ENCODE measurements at places on chromosomes 2 and 18. TPM values are rescaled to one million over a fixed set of nuclear protein-coding genes. Genes with fewer than 3 reads are reported as not detected.

GRCh38 chr2:69278366-69278765 lies 108.7 kb downstream of the GFPT1 start:
- no peak for DNase-seq

DNA sequence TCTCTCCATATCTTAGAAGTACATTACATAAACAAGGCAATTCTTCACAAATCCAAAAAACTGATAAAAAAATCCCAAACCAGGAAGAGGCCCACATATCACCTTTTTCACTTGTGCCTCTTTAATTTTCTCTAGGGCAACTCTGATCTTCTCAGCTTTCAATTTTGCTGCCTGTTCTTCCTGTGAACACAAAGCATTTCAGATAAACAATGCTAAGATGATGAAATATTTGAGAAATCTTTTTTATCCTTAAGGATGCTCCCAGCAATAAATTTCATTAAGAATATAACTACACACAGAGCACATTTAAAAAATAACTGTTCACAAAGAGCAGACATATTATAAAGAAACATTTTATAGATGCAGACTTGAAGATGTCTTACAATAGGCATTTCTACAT lies 73.4 kb downstream of the RAPH1 start:
- DNase-seq, result no peak

DNA sequence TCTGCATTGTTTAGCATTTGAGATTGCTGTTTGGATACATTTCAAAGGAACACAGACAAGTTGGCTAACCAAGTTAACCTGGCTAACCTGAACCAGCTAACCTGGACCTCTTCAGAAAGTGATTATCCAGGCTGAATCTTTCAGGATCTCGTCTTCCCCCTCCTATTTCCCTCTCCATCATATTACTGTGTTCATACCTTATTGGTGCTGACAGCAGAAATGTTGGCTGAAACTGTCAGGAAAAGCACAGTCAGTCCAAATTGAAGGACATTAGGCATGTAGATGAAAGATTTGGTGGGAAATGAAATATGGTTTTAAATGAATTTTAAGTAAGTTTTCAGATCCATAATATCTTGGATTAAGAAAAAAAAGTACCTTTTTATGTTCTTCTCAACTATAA lies 92.5 kb upstream of the NEUROD1 start:
- no peak for DNase-seq

DNA sequence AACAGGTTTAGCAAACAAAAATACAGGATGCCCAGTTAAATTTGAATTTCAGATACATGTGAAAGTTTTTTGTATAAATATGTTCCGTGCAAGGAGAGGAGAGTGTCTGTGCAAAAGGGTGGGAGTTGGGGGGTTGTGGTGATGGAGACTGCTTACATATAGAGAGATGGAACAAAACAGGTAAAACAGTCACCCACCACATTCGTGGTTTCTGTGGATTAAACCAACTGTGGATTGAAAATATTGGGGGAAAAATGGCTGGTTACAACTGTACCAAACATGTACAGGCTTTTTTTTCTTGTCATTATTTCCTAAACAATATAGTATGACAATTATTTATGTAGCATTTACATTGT lies 245.7 kb downstream of the TNS1 start:
- DNase-seq, result no peak

DNA sequence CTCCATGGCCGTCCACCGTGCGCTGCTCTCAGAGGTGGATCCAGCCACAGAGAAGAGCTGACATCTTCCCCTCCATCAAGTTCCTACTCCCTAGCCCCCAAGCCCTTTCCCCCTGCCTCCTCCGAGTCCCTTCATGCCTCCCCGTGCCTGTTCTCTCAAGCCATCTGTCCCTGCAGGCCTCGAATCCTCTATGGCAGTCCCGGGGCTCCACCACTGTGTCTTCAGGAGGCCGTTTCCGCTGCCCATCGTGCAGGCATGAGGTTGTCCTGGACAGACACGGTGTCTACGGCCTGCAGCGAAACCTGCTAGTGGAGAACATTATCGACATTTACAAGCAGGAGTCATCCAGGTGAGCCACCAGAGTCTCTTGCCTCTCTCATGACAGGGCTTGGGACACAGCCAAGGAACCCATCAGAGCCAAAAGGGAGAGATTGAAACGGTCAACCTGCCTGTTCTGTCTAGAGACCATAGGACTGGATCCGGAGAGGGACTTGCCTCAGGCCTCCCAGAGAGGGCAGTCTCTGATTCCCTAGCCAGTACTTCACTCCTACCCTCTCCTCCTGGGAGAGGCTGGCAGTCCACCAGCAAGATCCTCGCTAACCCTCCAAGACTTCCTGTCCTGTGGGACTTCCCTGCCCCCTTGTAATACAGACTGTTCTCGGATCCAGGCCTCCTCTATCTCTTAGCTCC lies 9.7 kb downstream of the UCN start:
- DNase-seq, result no peak

GRCh38 chr18:51340332-51340731 lies 142.9 kb upstream of the MEX3C start:
- DNase-seq, result no peak

GRCh38 chr18:32621034-32621433 lies 150.4 kb upstream of the GAREM1 start:
- no peak for DNase-seq

DNA sequence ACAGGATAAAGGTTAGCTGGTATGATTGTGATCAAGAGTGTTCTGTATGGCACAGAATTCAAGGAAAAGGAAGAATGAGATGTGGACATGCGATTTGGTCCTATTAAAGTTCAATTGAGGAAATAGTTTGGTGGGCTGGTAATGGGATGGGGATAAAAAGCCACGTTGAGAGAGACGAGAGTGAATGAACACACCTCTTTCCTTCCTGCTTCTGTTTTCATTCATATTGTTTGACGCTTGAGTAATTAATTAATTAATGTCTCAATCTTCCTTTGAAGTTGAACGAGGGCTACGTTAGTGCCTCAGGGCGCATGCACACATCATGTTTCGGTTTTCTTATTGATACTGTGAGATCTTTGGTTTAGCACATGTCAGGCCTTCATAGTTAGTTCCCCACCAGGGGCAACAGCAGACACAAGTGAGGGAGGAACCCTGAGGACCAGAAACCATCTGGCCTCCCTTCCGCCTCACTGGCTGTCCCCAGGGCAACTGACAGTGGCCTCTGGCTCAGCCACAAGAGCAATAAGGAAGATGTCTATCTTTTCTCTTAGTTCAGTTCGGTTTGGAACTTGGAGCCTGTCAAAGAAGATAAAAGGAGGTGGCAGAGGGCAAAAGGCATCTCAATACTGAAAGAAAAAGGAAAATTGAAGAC lies 116.0 kb downstream of the LIPG start:
- DNase-seq, result no peak

DNA sequence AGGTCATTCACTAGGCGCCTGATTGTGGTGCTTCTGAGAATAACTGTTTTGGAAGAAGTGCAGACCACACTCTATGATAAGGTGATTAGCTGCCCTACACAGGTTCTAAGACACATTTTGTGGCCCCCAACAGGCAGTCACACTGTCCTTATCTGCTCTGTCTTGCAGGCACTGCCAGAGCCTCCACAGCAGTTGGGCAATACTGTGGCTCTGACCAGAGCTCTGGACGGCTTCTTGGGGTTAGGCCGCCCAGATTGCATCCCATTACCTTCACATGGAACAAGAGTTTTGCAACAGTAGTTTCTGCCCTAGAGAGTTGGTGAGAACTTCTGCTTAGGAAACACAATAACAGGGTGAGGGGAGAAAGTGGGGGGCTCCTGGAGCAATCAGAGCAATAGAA lies 22.7 kb downstream of the RUFY4 start:
- no peak for DNase-seq

GRCh38 chr2:30046396-30046795 lies 100.4 kb upstream of the YPEL5 start:
- no peak for DNase-seq

GRCh38 chr18:8705961-8706790 lies 820 bp downstream of the MTCL1 start:
- no peak for DNase-seq

Gene BOLL
- not detected for total RNA-seq

Gene SERPINB10
- total RNA-seq, result not detected

Gene HOXD8
- total RNA-seq, result 41.7 TPM

Gene DNAJC5G
- not detected for total RNA-seq
